Stimulated activated CD8-positive, alpha-beta memory T cell treated with anti-CD3 and anti-CD28 coated beads, Interleukin-4, amount 100 ng/mL, for 4 hours (primary cell): ENCODE measurements at places on chromosomes 4 and X.

GRCh38 chrX:50941638-50942037, 31.1 kb downstream of the BMP15 start:
- no peak for DNase-seq

GRCh38 chrX:136755411-136755810, 25.3 kb downstream of the ARHGEF6 start:
- no peak for DNase-seq

- no peak for DNase-seq
These were observed 3.1 kb upstream of the SOX3 start for GRCh38 chrX:140507982-140508305.

DNA sequence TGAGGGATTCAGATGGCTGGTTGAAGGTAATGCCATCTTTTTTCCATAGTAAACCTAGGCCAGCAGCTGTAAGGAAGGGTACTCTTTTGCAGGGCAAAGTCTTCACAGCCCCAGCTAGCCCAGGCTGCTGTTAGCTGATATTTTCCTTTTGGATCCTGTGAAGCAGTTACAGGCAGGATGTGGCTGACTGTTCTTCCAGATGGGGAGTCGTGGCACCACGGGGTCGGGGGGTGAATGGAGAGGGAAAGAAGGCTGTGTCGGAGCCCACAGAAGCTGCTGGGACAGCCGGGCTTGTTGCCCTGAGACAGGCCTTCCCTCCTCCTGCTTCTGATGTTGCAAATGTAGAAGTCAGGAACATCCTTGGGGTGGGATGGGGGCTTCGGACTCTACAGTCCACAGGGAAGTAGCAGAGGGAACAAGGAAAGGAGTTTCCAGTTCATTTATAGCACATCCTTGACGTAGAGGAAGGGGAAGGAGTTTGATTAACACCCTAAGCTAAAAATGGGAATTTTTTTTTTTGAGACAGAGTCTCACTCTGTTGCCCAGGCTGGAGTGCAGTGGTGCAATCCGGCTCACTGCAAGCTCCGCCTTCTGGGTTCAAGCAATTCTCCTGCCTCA, 64.6 kb upstream of the TMEM150C start:
- DNase-seq = no peak

DNA sequence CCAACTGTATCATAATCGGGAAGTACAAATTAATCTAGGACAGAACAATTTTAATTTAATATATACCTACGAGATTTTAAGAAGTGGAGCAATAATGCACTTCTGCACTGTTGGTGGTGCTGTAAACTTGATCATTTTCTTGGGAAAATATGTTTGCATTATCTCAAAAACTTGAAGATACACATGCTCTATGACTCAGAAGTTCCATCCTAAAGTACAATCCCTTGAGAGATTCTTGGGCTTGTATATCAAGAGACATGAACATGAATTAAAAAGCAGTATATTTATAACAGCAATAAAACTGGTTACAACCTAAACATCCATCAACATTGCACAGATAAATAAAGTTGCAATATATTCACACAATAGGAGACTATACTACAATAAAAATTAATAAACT, 168.8 kb downstream of the CLCN4 start:
- no peak for DNase-seq

GRCh38 chrX:9662148-9662547, 103.5 kb downstream of the GPR143 start:
- no peak for DNase-seq

- no peak for DNase-seq
These were observed 401.5 kb downstream of the PPP3CA start for GRCh38 chr4:100945789-100946188.

GRCh38 chr4:138317175-138317748, 75.1 kb upstream of the SLC7A11 start:
- no peak for DNase-seq

GRCh38 chrX:48983896-48984295, 12.3 kb upstream of the KCND1 start:
- no peak for DNase-seq

DNA sequence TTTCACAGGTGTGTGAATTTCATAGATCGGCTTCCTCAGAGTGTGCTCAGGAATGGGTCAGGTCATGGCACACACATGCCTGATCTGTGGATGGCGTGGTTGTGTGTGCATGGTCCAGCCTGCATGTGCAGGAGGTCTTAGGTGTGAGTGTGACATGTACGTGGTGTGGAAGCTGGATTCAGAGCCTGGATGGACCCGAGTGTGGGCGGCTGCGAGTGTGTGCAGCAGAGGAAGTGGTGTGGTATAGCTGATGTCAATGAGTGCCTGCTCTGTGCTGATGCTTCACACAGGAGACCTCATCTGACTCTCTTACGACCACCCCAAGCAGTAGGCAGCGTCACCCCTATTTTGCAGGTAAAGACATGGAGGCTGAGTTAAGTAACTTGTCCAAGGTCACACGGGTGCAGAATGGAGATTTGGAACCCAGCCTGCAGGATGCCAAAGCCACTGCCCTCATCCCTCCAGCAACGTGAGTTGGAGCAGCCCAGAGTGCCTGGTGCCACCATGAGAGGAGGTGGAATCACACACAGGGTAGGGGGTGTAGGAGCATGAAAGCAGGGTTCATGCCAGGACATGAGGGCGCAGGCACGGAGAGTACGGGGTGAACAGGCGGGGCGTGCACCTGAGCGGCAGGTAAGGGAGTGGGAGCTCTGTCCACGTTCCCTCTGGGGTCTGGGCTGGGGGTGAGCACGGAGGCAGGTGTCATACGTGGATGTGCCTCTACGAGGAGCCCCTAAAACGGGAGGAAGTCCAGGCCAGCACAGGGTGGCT, 24.2 kb upstream of the C4orf50 start:
- no peak for DNase-seq

DNA sequence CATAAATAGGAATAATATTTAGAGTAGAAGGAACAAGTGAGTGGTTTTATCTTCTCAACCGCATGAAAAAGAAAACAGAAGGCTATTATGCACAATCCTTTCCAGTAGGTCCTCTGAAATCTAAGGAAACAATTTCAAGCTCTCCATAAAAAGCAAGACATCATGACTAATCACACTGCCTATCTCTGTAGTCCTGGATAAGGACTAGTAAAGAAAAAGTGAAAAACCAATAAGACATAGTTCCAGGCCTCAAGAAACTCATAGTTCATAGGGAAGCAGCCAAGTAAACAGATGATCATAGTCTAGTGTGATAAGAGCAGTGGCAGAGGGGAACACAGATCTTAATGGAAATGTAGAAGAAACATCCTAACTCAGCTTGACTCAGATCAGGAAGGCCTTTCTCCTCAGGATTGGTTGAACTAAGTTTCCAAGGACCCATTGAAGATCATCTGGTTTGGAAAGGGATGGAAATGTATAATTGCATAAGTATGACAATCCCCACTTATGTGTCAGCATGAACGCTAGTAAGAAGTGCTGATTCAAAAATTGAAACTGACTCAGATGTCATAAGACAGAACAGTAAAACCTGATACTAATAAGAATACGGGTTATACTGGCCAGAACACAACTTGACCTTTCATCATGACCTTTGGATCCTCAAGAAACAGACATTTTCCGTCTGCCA, 155.3 kb downstream of the GRIA3 start:
- DNase-seq = no peak

DNA sequence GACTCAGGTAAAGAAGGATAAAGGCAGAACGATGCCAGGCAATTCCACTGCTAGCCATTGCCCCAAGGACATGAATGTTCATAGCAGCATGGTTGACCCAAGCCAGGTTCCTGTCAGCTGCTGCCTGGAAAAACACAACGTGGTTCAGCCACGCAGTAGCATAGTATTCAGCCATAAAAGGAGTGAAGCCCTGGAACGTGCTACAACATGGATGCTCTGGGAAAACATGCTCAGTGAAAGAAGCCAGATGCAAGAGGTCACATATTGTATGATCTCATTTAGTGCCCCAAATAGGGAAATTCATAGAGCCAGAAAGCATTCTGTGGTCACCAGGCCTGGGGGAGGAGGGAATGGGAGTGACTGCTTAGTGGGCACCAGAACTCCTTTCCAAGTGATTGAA, 129.8 kb downstream of the GPR143 start:
- DNase-seq = no peak

- DNase-seq = no peak
These were observed 1626.4 kb downstream of the C4orf33 start for GRCh38 chr4:130722361-130722760.

DNA sequence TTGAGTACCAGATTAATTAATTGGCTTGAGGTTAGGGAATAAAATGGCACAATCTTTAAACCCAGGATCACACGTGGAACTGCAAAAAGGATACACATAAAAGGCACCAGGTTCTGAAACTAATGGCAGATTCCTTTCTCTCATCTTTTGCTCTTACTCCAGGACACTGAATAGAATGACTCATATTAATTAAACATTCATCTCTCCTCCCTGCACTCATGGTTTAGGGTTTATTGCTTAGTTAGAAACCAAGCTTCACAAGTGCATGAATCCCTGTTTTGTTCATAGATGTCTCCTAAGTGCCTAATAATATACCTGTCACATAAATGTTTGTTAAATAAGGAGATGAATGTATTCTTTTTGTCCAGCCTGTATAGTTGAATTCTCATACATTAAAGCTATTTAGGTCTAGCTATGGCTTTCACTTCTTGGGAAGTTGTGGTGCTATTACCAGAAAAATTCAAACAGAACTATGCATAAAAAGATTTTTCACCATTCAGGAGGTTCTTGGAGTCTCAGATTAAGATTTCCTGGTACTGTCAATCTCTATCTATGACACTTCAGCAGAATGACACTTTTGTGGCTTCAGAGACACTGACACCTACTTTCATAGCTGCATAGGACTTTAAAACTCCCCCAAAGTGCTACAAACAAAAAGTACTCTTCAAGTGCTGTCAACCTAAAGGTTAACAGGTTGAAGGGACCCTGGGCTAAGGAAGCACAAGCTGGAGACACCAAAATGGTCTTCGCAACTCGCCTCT, 7.4 kb downstream of the CORIN start:
- DNase-seq = no peak

DNA sequence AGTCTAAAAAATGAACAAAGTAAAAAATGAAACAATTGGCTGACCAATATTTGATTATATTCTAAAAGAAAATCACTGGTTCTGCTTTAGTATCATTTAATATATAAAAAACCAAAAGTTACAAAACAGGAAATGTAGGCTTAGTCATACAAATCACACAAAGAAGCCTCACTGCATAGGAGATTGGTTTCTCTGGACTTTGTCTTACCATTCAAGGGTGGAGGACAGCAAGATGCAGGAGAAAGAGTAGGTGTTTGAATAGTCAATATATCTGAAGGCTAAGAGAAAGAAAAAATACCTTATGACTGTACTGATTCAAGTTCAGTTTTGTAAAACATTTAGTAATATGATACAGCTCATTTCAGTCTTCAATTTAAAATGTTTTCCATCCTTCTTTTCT, 28.6 kb upstream of the TAF9B start:
- DNase-seq = no peak

DNA sequence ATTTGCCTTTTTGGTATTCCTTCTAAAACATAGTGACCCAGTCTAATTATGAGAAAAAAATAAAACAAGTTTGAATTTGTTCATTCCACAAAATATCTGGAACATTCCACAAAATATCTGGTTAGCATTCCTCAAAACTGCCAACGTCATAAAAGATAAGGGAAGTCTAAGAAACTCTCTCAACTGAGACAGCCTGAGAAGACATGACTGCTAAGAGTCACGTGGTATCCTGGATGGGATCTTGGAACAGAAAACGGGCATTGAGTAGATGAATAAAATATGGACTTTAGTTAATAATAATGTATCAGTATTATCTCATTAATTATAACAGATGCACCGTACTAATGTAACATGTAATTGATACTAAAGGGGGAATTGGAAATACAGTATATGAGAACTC, 280.9 kb downstream of the ARAP2 start:
- no peak for DNase-seq

- DNase-seq = no peak
These were observed 193.2 kb downstream of the RASL11B start for GRCh38 chr4:53055274-53055673.

DNA sequence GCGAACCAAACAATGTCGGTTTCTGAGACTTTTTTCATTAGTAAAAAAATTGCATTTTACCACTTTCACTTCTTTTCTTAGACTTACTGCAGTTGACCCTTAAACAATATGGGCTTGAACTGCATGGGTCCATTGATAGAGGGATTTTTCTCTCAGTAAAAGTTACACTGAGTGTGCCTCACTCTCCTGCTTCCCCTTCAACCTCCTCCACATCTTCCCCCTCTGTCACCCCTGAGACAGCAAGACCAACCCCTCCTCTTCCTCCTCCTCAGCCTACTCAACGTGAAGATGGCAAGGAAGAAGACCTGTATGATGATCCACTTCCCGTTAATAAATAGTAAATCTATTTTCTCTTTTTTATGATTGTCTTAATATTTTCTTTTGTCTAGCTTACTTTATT, 43.4 kb downstream of the TEC start:
- DNase-seq = no peak

- DNase-seq = no peak
These were observed 6.3 kb downstream of the AREG start for GRCh38 chr4:74451214-74451661.

DNA sequence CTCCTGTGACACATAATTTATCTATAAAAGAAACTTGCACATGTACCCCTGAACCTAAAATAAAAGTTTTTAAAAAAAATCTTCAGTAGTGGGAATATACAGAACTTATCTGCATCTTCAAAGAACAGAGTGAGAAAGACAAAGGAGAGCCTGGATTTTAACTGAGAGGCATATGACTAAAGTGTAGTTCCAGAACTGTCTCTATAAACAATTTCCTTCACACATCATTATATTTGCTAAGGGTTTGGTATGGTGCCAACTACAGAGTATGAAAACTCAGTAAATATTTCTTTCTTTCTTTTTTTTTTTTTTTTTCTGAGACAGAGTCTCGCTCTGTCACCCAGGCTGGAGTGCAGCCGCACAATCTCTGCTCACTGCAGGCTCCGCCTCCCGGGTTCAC, 49.9 kb upstream of the NFKB1 start:
- DNase-seq = no peak

GRCh38 chrX:136256026-136256425, 4.8 kb upstream of the MAP7D3 start:
- no peak for DNase-seq

DNA sequence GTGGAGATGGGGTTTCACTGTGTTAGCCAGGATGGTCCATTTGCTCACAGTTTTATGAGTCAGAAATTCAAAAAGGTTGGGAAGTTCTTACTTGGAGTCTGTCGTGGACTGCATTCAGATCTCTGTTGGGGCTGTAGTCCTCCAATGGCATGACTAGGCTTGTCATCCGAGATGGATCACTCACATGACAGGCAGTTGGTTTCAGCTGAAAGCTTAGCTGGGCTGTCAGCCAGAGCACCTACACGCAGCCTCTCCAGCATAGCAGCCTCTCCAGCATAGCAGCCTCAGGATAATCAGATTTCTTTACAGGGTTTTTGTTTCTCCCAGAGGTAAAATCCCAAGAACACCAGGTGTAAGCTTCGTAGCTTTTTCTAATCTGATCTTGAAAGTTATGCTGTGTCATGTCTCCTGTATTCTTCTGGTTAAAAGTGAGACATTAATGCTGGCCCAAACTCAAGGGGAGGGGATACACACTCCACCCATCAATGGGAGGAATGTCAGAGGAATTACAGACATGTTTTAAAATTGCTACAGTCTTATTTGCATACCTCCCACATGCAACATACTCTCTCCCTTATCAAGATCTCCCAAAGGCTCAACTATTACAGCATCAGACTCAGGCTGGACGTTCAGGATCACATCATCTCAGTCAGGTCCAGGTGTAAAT, 31.6 kb upstream of the SOD3 start:
- DNase-seq = no peak
